Spinal cord (tissue), 10 donors: ENCODE measurements at places on chromosomes 4 and X. TPM values are rescaled to one million over a fixed set of nuclear protein-coding genes. Genes with fewer than 3 reads are reported as not detected.

ADH1A gene
- not detected for total RNA-seq

TMPRSS11A gene
- not detected for total RNA-seq

MAML3 gene
- 6.3 TPM for total RNA-seq

HSFX2 gene
- 1.2 TPM for total RNA-seq

TLR8 gene
- total RNA-seq = 0.55 TPM

ZNF711 gene
- total RNA-seq = 69.8 TPM

GAGE1 gene
- not detected for total RNA-seq

DNA sequence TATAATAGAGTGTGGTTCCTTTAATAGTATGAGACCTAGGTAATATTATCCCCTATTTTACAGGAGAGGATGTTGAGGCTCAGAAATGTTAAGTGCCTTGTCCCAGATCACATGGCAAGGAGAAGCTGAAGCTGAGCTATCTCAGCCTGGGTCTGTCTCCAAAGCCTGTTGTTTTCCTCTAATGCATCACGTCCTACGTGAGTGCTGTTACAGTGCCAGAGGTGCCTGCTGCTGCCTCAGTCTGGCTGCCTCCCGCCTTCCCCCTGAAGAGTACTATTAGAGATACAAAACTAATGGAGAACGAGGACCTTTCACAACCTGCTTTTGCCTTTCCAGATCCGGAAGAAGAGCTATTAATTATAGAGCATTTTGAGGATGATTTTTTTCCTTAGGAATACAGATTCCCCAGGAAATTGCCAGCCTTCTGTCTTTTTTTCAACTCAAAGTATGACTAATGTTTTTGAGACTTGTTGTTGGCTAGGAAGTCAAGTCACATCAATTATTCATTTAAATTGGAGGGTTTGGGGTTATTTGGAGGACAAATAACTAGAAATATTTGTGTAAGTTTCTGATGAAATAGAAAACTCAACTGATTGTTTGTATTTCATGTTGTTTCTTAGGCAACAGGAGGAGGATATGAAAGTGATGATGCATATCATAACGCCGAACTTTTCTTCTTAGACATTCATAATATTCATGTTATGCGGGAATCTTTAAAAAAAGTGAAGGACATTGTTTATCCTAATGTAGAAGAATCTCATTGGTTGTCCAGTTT is 43.9 kb upstream of the MTMR1 start:
- no peaks in the 10 kb centered on the region for H3K27me3 ChIP-seq
- no peaks in the 10 kb centered on the region for H3K4me1 ChIP-seq
- no peak overlapping the region for H3K4me3 ChIP-seq
- no peaks in the 10 kb centered on the region for H3K36me3 ChIP-seq
- DNase-seq = no peak

DNA sequence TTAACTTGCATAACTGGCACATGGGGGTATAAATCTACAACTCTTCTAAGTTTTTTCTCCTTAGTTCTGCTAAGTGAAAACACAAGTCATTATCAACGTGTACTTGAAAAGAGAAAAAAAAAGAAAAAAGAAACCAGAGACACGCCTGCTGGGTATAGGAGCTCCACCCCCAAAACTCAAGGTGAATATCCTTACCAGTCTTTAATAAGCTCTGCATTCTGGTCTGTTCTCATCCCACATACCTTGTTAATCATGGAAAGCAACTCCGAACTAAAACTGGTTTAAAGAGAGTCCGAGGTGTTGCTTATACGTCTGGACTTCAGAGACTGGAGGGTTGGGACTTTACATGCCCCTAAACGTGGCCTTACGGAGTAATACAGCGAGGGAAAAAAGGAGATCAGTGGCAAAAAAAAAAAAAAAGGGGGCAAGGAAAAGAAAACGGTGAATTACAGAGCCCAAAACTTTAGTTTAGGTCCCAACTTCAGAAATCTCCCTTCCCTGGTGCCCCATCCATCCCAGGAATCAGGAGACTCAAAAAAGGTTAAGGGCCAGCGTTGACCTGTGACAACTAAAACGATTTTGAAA is 1.0 kb downstream of the PGRMC2 start:
- H3K36me3 ChIP-seq = peaks cover 5% of the 10 kb centered on the region
- H3K4me3 ChIP-seq = peak overlapping the region; percentile 89
- DNase-seq = peak; percentile 32
- no peaks in the 10 kb centered on the region for H3K27me3 ChIP-seq
- H3K27ac ChIP-seq = peak overlapping the region; percentile 94

- no peaks in the 10 kb centered on the region for H3K4me1 ChIP-seq
- H3K4me3 ChIP-seq = no peak overlapping the region
- no peaks in the 10 kb centered on the region for H3K27me3 ChIP-seq
Measured at GRCh38 chr4:31187979-31188378, 467.8 kb downstream of the PCDH7 start.

DNA sequence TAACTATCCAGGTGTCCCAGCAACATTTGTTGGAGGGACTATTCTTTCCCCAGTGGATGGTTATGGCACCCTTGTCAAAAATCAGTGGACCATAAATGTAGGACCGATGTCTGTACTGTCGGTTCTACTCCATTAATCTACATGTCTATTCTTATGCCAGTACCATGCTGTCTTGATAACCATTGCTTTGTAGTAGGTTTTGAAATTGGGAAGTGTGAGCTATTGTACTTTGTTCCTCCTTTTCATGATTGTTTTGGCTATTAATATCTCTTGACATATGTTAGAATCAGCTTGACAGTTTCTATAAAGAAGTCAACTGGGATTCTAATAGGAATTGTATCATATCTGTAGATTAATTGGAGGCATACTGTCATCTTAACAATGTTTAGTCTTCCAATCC is 112.7 kb downstream of the HNRNPD start:
- no peaks in the 10 kb centered on the region for H3K4me1 ChIP-seq
- DNase-seq = no peak
- no peak overlapping the region for H3K27ac ChIP-seq
- no peak overlapping the region for H3K4me3 ChIP-seq

- no peak for DNase-seq
- H3K4me3 ChIP-seq = no peak overlapping the region
- H3K36me3 ChIP-seq = no peaks in the 10 kb centered on the region
- H3K27me3 ChIP-seq = no peaks in the 10 kb centered on the region
Measured at GRCh38 chrX:26558719-26559386, 342.9 kb downstream of the MAGEB5 start.
